ENCODE measurements at places on chromosomes 1 and 21.

- DNase-seq: no peak
Measured at GRCh38 chr1:228342627-228343190, 63.9 kb downstream of the TRIM11 start.

- DNase-seq: no peak
Measured at GRCh38 chr1:95806171-95806570, 572.2 kb downstream of the RWDD3 start.

DNA sequence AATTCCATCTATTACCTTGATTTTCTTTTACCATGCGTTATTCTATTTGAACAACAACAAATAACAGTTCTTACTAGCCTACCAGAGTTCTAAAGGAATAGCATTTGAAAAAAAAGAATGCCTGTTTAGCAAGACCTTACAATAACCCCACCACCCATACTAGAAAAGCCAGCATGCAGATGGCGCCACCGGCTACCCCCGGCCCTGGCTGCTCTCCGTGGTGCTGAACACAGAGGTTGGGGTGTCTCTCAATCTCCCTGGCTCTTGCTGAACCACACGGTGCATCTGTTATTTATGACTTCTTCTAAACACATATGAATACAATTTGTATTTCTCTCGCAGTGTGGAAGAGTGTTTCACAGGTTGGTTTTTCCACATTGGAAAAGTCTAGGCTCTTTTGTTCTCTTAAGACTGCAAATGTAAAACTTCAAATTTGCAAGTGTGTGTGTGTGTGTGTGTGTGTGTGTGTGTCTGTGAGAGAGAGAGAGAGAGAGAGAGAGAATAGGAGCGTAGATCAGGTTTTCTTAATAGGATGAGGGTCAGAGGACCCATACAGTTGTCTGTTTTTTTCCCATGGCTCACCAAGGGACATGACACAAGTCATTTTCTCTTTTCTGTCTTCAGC, 13.6 kb downstream of the GRIK3 start:
- no peak for DNase-seq

GRCh38 chr1:12629985-12630760, 12.2 kb upstream of the DHRS3 start:
- DNase-seq: no peak

DNA sequence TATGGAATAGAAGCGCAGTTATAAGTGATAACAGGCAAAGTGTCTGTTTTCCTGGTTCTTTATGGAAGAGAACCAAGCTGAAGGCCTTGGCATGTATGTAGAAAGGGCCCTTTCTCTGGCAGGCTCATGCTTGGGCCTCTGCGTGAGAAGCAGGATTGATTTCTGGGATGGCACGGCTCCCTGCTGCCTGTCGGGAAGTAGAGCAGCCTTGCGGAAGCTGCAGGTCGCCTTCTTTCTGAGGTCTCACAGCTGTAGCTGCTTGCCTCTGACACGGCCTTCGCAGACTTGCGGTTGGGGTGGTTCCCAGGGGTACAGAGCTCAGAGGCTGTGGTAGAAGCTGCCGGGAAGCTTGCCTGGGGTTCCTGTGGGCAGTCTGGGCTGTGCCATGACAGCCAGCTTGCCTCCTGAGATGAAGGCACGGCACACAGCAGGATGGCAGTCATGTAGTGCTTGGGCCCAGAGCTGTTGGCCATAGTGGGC, 39.4 kb downstream of the TRAPPC10 start:
- peak; percentile 9 for DNase-seq

Measured in mucosa of descending colon (tissue), 3 donors.